ENCODE measurements at places on chromosomes 2 and 18.

DNA sequence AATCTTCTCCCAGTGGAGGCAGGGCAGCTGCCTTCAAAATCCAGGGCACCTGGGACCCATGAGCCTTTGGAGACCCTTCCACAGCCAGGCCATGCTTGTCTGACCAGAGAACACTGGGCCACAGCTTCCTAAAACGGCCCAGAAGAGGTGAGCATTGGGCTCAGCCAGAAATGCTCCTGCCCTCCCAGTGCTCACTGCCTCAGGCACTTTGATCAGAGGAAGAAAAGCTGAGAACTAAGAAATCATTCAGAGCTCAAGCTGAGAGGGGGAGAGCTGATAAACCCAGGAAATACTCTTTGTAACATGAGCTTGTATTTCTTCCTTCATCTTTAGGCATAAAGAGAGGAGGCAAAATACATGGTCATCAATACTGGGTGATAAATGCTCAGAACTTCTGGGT, 365.5 kb upstream of the KLHL29 start:
- no peak for DNase-seq

DNA sequence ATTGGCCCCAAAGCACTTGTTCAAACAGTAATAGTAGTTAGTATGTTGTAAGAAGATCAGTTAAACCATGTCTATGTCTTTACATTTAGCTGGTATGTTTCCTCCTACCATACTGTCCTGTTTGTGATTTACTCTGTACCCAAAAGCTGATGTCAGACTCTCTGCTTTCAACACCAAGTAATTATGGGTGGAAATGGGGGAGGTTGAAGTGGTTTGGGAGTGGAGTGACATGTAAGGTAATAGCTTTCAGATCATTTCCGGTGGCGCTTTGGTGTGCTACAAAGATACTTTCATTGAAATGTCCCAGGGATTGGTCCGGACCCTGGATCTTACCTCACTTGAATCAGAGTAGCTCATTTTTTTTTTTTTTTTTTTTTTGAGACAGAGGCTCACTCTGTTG, 39.7 kb upstream of the TGIF1 start:
- DNase-seq, result no peak

DNA sequence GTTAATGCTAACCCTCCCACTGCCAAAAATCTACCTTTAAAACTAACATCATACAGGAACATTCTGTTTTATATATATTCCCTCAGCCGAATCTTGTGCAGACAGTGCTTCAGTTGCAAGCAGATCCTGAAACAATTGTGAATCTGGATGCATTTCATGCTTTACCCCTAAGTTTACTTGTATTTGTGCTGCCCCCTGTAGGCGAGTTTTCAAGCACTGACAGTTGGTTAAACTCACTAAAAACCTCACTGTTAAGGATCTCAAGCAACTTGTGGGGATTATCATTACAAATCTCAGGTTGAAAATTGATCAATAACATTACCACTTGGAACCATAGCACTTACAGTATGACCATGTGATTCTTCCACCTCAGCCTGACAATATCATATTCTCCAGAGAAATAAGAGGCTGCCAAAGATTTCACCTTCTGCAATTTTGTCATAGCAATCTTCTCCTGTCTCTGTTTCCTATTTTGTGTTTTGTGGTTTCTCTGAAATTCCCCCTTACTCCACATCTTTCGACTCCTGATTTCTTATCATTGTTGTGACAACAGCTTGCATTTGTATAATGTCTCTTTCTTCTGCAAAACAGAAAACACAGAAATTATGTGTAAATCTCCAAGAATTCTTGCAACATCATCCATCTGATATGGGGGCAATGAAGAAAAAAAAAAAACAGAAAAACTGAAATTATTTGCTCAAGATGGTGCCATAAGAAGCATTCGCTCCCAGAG, 354.6 kb upstream of the SETBP1 start:
- DNase-seq, result peak; percentile 44

DNA sequence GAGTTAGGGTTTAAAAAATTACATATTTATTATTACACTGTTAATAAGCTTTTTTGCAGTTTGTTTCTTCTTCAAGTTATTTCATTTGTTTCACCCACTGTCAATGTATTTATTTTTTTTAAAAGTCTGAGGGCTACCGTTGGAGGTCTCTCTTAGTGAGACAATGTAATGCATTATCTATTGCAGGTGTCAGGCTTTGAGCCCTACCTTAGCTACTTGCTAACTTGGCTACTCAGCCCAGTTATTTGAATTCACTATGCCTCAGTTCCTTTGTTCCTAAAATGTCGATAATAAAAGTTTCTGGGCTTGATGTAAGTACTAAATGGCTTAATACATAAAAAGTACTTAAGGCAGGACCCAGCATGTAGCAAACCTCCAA, 458 bp upstream of the TFPI start:
- no peak for DNase-seq

GRCh38 chr2:67876176-67876575, 186.6 kb downstream of the C1D start:
- no peak for DNase-seq

GRCh38 chr18:51397347-51397962, 200.0 kb upstream of the MEX3C start:
- DNase-seq, result no peak

DNA sequence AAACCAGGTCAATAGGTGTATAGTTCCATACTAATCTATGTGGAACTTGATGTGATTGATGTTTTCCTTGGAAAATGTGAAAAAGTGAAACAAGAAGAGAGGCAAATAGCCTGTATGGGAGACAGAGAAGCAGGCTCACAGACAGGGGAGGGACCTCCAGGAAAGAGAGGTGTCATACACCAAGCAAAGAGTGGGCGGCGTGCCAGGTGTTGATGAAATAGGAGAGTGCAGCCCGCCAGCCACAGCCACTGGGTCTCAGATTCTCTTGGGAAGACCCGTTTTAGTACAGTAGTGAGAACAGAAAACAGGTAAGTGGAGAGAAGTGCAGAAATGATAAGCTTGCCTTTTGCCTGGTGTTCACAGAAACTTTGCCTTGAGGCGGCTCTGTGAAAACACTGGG, 301.9 kb downstream of the ZNF407 start:
- no peak for DNase-seq

DNA sequence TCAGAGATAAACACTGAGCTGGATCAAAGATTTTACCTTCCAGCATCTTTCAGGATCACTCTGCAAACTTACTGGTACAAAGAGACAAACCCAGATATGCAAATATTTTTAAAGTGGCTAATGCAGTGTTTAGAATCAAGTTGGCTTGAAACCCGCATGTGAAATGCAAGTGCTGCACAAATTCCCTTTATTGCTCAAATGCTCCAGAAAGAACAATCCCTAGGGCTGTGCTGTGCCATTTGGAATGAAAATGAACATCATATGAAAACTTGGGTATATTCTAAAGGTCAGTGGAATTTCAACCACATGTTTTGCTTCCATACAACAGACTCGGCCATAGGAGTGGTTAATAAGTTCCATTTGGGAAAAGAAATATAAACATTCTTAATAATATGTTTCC, 139.1 kb downstream of the VWC2L start:
- no peak for DNase-seq

- DNase-seq, result no peak
These were observed 71.7 kb upstream of the TWIST2 start for GRCh38 chr2:238776003-238776760.

- DNase-seq, result no peak
These were observed 8.7 kb downstream of the TMEM182 start for GRCh38 chr2:102770506-102770905.

GRCh38 chr18:5868218-5868854, 27.0 kb downstream of the TMEM200C start:
- peak; percentile 31 for DNase-seq

GRCh38 chr2:46960618-46961017, 45.0 kb upstream of the MCFD2 start:
- no peak for DNase-seq

GRCh38 chr2:16202266-16203020, 262.1 kb downstream of the MYCN start:
- no peak for DNase-seq

- no peak for DNase-seq
These were observed 87.0 kb downstream of the LIPG start for GRCh38 chr18:49648811-49649210.

DNA sequence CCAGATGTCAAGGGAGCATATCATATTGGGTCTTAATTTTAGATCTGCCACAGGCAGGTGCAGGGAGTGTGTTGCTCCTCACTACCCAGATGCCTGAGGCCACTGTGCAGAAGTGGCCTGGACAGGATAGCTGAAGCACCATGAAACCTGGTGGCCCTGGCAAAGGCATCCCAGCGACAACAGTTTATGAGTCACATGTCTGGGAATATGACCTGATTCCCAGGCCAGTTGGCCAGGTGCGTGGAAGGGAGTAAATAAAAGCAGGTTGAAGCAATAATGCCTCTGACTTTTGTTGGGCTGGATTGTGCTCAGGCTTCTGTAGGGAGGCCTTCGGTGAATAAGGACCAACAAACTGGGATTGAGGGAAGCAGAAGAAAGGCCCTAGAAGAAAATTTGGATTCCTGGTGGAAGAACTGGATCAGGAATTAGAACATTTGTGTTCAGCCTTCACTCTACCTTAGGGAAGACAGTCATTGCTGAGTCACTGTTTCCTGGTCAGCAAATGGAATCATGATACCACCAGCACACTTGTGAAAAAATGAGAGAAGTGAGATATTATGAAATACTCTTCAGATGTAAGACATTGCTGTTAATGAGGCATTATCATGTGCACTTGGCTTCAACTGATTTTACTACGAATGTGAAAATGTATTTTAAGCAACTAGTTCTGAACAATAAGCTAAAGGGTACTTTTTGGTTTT, 78.4 kb upstream of the ZNF516 start:
- no peak for DNase-seq

GRCh38 chr2:2253172-2254016, 77.7 kb downstream of the MYT1L start:
- DNase-seq, result no peak

DNA sequence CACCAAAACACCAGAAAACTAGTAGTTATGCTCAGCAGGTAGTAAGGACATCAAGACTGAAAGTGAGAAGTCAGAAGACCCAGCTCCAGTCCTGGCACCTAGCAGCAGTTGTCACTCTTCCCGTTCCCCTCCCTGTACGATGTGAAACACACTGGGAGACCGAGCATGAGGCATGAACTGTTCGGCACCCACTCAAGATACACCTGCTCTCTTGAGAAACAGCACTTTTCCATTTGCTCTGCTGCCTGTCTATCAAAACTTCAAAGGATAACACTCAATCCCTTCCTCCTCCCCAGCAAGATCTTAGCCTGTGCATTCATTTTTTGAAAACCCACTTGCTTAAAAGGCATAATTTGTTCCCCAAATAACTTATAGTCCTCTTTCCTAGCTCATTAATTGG, 123.9 kb downstream of the PLEKHM3 start:
- DNase-seq, result no peak

DNA sequence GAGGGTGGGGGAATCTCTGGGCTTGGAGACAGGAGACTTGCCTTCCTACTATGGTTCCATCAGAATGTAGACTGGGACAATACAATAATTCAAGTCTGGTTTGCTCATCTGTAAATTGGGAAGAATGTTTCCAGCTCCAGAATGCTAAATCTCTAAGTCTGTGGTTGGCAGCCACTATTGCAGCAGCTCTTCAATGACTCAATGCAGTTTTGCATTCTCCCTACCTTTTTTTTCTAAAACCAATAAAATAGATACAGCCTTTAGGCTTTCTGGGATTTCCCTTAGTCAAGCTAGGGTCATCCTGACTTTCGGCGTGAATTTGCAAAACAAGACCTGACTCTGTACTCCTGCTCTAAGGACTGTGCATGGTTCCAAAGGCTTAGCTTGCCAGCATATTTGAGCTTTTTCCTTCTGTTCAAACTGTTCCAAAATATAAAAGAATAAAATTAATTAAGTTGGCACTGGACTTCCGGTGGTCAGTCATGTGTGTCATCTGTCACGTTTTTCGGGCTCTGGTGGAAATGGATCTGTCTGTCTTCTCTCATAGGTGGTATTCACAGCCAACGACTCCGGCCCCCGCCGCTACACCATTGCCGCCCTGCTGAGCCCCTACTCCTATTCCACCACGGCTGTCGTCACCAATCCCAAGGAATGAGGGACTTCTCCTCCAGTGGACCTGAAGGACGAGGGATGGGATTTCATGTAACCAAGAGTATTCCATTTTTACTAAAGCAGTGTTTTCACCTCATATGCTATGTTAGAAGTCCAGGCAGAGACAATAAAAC, 6.5 kb downstream of the TTR start:
- DNase-seq, result no peak

DNA sequence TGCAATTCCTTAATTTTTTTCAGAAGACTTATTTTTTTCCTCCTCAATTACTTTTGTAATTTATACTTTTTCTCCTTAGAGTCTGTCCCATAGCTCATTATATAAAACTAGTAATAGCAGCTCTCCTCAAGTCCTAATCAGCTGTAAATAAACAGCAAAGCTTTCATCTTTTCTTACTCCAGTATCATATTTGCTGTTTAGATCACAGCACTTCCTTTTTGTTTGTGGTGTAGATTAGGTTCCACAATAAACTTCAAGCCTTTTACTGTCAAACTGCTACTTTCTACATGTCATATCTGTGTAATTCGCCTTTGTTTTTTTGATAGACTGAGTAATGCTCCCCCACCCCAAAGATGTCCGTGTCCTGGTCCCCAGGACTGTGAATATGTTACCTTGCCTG, 25.5 kb downstream of the GCG start:
- no peak for DNase-seq

DNA sequence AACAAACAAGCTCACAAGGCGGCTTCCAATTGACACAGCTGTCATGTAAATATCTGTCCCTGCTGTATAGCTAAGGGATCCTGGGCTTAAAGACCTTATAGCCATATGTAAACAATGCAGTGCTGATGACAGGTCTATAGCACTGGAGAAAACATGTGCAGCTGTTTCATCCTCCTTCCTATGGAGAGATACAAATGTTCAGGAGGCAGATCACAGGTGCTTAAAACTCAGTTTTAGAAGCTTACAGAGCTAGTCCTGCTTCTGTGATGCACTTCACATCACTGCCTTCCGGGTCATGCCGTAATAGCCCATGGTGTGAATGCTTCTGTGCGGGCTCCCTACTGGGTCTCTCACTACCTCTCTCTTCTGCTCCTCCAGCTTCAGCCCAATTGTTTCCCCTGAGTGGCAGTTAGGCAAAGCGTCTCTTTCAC, 262.4 kb upstream of the CHST9 start:
- DNase-seq, result peak; percentile 14

DNA sequence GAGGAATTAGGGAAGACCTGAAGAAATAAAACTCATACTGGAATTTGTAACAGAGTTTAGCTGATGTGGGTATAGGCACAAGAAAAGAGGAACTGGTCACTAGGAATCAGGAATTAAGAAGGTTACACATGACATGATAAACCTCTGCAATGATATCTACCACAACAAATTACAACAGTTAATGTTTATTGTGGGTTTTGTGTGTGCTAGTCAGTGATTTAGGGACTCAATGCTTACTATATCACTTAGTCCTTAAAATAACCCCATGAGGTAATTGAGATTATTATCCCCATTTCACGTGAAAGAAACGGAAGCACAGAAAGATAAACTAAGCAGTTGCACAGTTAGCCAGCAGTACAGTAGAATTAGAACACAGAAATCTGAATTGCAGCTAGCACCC, 415.8 kb upstream of the ZEB2 start:
- DNase-seq, result no peak

All from H7 (cell line).